ENCODE measurements at places on chromosomes 3 and 15.

- DNase-seq = no peak
These were observed 402.4 kb downstream of the MAGI1 start for GRCh38 chr3:65636326-65636725.

DNA sequence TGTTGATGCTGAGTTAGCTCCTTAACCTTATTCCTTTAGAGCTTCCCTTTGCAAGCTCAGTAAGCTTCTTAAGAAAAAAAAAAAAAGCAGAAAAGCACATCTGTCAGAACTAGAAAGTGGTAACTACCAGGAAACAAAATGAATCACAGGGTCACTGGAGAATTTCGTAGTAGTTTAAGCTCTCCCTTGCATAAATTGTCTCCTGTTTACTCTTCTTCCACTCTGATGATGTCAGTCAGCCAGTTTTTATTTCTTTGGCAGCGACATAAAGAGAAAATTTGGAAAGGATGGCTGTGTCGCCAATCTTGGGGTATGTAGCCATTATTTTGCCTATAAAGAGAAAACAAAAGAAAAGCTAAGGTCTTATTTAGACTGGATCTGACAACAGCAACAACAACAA is 3.2 kb upstream of the GABRR3 start:
- no peak for DNase-seq

GRCh38 chr3:194928831-194929577 is 243.3 kb downstream of the FAM43A start:
- no peak for DNase-seq

DNA sequence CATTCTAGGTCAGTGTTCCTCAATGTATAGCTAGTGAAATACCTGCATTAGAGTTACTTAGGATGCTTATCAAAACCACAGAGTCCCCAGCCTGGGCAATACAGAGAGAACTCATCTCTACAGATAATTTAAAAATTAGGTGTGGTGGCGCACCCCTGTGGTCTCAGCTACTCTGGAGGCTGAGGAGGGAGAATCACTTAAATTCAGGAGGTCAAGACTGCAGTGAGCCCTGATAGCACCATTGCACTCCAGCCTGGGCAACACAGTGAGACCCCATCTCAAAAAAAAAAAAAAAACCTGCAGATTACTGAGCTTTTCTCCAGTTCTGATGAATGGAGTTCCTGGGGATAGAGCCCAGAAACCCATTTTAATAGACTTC is 10.1 kb upstream of the MINDY2 start:
- no peak for DNase-seq
